ENCODE measurements at places on chromosomes 5 and 9.

DNA sequence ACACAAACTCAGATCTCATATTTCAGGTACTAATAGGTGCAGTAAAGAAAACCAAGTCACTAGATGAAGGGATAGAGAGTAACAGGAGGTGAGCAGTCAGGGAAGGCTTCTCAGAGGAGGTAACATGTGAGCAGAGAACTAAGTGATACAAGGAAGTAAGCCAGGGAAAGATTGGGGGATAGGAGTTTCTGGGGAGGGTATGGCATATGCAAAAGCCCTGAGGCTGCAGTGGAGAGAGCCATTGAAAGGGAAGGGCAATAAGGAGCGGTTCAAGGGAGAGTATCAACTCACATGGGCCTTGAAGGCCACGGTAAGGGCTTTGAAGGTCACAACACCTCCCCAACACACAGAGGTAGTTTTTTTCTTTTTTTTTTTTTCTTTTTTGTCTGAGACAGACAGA is 6.9 kb downstream of the OLFML2A start:
- no peak for DNase-seq

- DNase-seq = no peak
Measured at GRCh38 chr9:80066931-80067330, 495.2 kb downstream of the TLE4 start.

GRCh38 chr5:33268374-33268773 is 172.4 kb upstream of the TARS1 start:
- no peak for DNase-seq

DNA sequence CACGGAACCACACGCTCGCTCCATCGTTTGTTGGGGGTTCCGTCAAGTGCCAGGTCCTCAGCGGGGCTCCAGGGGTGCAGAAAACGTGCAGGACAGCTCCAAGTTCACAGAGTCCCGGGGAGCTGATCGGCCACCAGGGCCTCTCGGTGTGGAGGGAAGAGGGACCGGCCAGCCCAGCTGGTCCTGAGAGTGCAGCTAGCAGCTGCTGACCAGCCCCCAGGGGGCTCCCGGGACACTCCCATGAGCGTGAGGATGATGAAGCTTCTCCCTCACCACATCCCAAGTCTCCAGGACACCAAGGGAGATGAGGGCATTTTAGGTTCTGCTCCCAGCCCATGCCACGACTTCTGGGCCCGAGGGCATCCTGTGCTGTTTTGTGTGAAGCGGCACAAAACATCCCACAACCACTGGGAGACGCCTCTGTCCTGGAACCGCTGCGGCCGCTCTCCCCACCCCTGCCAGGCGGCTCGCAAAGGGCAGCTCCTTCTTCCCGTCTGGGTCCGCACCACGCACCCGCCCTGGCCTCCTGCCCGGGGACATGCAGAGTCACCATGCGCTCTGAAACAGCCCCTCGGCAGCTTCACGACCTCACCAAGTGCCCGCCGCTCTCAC is 67.5 kb upstream of the IRX4 start:
- DNase-seq = no peak

DNA sequence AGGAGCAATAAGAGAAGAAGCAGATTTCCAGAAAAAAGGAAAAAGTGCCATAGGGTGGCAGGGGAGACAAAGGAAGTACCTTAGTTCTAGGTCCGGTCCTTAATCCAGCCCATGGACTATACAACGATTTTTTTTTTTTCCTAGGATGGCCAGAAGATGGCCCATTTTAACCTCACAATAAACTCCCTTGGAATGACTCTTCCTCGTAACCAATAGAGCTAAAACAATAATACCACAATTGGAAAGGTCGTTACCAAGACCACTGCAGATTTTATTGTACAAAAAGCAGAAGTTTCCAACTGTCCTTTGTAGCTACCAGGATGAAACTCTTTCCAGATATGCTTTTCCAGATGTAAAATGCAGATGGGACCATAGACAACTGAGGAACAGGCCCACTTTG is 34.4 kb upstream of the SSBP2 start:
- no peak for DNase-seq

DNA sequence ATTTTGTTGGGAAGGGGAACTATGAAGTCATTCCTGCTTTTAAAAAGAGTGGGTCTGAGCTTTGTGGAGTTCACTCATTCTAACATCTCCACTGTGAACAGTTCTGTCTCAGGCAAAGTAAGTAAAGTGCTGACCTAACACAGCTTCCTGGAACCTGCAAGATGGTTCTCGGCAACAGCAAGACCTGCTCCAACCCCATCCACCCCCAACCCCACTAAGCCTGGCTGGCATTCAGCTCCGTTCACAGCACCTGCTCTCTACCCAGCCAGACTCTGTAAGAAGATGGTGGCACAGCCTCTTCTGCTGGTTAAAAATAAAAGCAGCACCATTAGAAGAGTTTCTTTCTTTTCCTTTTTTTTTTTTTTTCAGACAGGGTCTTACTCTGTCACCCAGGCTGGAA is 42.0 kb downstream of the EPB41L4B start:
- DNase-seq = no peak

- no peak for DNase-seq
Measured at GRCh38 chr9:133032171-133032570, 1.4 kb downstream of the GTF3C5 start.

GRCh38 chr9:131738293-131739132 is 1.4 kb downstream of the RAPGEF1 start:
- no peak for DNase-seq

- no peak for DNase-seq
Measured at GRCh38 chr5:134574521-134574920, 49.1 kb downstream of the JADE2 start.

DNA sequence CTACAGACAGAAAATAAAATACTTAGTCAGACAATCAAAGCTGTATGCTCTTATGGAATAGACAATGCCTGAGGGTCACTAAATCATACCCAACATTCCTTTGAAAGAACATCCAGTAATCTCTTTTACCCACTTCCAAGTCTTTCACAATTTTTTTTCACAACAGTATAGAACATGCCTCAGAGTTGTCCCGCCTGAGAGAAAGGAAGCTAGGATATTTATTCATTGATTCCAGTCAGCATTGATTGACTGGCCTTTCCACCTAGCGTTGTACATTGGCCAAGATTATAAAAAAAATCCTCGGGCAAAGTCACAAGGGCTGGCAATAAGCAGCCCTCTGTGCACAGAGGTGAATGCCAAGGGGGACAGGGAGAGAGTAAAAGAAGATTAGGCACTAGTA is 318.1 kb upstream of the PIK3R1 start:
- DNase-seq = no peak

DNA sequence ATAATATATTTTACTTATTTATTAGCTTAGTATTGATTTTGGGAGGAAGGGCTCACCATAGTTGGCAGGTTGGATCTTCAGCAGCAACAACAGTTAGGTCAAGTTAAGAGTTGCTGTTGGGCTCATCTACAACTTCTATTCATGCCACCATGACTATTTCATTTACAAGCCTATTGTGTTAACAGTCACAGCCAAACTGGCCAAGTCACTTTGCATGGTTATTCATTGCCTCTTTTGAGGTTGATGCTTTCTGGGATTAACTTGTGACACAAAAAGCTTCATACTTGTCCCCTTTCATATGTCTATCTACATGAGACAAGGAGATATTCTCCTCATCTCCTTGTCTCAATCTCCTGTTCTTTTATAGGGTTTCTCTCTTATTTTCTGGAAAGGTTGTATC is 98.3 kb downstream of the WDR70 start:
- DNase-seq = no peak

- no peak for DNase-seq
Measured at GRCh38 chr5:132420706-132421272, 51.3 kb downstream of the SLC22A5 start.

DNA sequence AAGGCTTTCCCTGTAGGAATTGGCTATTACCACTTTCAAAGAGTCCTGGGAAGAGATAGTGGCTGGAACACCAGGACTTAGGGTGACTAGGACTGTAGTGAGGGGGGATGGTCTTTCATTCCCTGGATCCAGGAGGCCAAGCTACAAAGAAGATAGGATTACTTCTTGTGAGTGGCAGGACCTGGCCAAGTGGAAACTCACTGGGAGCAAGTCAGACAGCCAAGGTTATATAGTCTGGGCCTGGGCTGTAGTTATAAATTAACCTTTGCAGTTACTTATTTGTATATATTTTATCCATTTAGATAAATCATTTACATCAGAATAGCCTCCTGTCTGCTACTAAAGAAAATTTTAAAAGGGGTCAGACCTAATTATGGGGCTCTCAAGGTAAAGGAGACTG is 124.3 kb downstream of the TLR4 start:
- DNase-seq = no peak

DNA sequence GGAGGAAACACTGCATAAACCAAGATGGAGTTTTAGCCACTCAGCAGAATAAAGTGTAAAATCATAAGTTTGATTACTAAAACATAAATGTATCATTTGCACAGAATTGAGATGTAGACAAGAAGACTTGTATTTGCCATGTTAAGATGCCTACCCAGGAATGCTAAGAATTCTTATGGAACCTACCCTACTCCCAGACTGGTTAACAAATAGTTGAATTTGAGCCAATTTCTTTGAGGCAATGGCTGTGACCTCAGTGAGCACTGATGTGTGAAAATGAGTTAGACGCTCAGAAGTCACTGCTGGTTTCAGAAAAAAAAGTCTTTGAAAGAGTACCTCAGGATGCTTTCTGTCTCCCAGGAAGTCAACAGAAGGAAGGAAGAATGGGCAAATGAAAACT is 95.6 kb downstream of the ESM1 start:
- DNase-seq = no peak

DNA sequence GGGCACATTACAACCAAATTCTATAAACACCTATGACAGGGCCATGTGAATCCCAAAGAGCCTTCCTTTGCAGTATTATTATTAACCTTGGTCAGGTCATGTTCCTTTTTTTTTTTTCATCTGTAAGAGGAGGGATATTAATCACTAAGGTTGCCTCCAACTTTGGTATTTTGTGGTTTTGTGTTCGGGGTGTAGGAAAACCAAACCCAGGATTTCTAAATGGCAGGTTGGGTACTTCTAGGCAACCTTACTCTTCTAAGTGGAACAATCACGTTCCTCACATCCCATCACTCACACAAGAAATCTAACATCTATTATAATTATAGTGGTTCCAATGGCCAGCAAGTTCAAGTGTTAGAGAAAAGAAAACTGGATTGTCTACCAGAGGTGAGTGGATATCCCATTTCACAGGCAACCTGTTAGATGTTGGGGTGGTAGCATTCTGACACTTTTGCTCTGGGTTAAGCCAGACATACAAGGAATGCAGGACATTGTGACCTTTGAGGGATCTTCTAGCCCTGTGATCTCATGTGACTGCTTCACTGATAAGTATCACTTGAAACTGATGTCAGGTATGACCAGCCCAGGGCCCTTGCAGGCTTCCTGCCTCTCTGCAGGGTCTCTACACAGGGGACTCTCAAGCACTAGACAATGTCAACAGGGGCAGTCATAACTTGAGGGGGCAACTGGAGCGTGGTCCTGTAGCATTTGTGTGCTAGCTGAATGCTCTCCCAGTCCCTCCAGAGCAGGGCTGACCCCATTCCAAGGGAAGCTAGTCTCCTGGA is 126.2 kb upstream of the VLDLR start:
- no peak for DNase-seq

DNA sequence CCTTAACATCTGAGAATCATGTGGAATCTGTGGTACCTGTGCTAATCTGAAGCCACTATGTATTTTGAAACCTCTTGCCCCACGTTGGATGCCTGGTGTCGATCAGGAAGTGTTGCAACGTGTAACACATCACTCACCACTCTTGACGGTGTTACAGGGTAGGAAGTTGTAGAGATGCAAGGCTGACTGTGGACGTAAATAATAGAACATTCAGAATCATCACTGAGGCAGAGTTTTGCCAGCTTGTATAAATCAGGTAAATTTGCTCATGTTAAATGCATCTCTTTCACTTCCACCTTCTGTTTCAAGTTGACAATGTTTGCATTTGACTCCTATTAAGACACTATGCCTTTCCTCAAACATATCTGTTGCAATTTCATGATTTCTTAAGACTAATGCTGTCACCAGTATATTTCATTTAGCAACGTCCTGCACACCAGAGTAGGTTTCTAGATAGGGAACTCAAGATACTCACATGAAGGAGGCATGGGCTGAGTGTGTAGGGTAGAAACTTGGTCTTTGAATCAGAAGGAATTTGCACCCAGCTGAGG is 38.1 kb downstream of the BASP1 start:
- no peak for DNase-seq

GRCh38 chr5:54577937-54578653 is 60.5 kb downstream of the SNX18 start:
- DNase-seq = no peak

- DNase-seq = no peak
Measured at GRCh38 chr5:33166522-33166921, 274.2 kb upstream of the TARS1 start.

DNA sequence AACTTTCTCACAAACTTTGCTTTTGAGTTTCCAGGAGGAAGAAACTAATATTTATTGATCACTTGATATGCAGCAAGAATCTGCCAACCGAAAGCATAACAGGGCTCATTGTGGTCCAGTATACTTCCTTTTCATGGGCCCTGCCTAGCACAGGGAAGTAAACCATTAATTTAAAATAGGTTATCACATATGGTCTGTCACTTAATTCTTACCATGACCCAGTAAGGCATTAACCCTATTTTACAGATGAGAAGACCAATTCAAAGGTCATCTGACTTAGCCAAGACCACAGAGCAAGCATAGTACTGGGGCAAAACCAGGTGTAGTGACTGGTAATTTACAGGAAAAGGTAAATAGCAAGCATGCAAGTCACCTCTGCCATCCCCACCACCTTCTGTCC is 336.9 kb upstream of the DMAC1 start:
- no peak for DNase-seq

DNA sequence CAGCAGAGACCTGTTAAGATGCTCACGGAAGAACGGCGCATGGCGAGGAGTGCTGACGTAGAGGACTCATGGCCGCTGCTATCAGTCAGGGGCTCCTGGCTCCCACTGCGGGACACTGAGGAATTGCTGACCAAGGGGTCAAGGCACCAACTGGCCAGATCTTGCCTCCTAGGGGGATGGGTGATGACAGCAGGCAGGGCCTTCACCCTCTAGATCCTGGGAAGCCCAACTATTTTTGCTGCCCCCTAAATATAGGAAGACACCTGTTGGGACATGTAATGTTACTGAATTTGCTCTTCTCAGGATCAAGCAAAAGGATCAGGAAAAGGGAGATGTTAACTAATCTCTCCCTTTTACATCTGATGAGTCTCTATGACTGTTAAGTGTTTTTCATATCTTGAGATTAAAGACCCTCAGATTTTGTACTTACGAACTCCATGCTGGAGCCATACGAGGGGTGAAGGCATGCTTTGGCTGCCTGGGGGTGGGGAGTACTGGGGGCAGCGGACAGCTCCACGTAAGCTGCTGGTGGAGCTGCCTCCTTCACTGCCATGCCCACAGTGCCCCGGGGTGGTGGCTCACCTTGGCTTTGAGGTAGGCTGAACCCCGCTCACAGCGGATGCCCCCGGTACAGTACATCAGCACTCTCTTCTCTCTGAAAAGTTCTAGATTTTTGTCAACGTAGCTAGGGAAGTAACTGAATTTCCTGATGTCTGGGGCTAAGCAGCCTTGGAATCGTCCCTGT is 28.1 kb downstream of the TSTD2 start:
- DNase-seq = no peak

- DNase-seq = no peak
Measured at GRCh38 chr5:5009240-5009639, 130.9 kb upstream of the ADAMTS16 start.

All from stimulated activated CD8-positive, alpha-beta memory T cell treated with anti-CD3 and anti-CD28 coated beads, Interleukin-7, amount 100 ng/mL, for 4 hours (primary cell).